PC-3 (cell line): ENCODE measurements at places on chromosomes 1 and 21.
A peak's percentile ranks its signal among the peaks of the same experiment; 100 is the strongest.

DNA sequence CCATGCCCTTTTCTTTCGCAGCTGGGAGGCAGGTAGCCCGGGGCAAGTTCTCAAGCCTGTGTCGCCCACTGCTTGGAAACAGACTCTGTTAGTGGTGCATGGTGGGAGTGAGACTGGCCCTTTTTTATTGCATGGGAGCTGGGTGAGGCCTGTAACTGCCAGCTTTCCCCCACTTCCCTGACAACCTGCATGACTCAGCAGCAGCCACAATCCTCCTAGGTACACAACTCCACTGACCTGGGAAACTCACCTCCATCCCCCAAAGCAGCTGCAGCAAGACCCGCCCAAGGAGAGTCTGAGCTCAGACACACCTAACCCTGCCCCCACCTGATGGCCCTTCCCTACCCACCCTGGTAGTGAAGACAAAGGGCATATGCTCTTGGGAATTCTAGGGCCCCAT lies 25.8 kb downstream of the PIGP start:
- DNase-seq = peak; percentile 83

- DNase-seq = no peak
Observed at GRCh38 chr1:218365226-218365999, 20.3 kb downstream of the TGFB2 start.

DNA sequence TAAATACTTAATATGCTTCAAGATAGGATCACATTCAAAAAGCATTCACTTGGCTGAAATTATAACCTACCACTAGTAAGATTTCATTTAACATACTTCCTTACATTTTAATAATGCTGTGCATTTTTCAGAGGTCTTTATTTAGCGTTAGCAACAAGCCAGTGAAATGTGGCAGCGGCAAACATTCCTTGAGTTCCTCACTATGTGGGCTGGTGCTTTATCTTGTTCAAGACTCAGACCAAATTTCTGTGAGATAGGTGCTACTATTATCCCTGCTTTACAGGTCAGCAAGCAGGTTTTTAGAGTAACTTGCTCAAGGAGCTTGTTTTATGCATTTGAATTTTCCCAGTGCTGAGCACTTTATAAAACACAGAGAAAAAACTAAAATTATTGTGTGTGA lies 132.7 kb downstream of the PLPPR4 start:
- DNase-seq = no peak

GRCh38 chr1:155006601-155007101 lies 4.0 kb downstream of the ZBTB7B start:
- no peak for DNase-seq
